ENCODE measurements at places on chromosomes 11 and 22. TPM values are rescaled to one million over a fixed set of nuclear protein-coding genes. Genes with fewer than 3 reads are reported as not detected.

DNA sequence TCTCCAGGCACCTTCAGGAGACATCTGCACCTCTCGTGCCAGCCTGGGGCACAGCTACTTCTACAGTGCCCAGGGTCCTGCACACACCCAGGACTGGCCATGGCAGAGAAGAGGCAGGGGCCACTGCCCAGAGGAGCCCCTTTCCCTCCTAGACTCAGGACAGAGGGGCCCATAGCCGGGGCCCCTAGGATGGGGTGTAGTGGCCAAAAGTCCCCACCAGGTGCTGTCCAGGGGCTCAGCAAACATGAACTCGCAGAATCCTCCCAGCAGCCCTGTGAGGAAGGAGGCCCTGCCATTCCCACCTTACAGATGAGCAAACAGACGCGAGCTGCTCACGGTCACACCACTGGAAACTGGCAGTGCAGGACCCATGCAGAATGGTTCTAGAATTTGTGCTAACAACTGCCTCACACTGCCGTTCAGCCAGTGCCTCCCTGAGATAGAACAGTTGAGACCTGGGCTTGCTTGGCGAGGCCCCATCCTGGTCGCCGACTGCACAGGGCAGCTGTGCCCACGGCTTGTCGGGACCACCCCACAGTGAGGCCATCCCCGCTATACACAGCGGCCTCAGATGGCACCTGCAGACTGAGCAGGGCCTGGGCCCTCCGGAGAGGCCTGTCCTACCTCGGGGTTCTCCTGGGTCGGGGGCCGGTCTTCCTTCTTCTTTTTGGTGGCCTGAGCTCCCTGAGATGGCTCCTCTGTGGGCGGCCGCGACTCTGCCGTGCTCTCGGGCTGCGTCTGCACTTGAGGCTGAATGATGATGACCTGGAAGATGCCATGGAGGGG lies 96.4 kb downstream of the PHF21B start:
- no peaks in the 10 kb centered on the region for H3K4me1 ChIP-seq
- no peaks in the 10 kb centered on the region for H3K36me3 ChIP-seq
- no peaks in the 10 kb centered on the region for H3K27me3 ChIP-seq
- no peak for DNase-seq
- no peak overlapping the region for H3K4me3 ChIP-seq

MYOD1 gene
- not detected for total RNA-seq

USP2 gene
- 0.35 TPM for total RNA-seq

DNA sequence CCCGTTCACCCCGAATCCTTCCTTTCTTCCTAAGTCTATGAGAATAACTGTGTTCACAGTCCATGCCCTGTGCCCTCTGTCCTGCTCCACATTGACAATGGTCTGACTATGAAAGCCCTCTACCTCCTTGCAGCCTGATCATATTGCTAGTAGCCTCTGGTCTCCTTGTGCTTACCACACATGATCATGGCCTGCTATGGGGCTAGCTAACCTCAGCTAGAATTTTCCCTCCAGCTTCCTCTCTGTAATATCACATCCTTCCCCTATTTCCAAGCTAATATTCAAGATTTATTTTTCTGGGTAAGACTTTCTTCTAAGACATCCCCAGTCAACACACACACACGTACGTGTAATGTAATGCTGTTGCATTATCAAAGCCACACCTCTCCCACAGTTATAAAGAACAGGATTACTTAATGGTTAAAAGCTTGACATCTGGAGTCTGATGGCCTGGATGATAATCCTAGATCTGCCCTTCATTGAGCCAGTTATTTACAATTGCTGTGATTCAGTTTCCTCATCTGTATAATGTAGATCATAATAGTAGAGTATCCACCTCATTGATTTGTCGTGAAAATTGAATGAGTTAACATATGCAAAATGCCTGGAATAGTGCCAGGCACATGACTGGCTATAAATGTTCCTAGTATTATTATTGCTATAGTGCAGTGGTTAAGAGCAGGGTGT lies 214.4 kb upstream of the BLID start:
- H3K36me3 ChIP-seq: no peaks in the 10 kb centered on the region
- no peak overlapping the region for H3K4me3 ChIP-seq
- H3K4me1 ChIP-seq: no peaks in the 10 kb centered on the region
- no peak overlapping the region for H3K27ac ChIP-seq
- no peak for DNase-seq

- no peaks in the 10 kb centered on the region for H3K27me3 ChIP-seq
- peak overlapping the region; percentile 94 for H3K27ac ChIP-seq
- peaks cover 42% of the 10 kb centered on the region for H3K4me1 ChIP-seq
- DNase-seq: no peak
- H3K36me3 ChIP-seq: peaks cover 9% of the 10 kb centered on the region
These were observed 1.3 kb downstream of the LRRC51 start for GRCh38 chr11:72081821-72082453.

DNA sequence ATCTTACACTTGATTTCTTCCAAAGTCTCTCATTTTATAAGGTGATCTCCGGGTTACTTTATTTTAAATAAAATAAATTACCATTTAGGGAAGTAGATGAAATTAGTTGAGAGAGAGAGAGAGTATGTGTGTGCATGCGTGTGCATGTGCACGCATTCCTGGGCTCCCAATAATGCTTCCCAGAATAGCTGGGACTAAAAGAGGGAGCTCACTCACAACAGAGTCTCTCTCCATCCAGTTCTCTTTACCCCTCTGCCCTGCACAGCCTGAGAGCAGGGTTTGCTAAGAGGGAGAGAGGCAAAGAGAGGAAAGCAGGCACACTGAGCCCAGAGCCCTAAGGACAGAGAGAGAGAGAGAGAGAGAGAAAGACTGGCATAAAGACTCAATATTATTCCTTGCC lies 11.3 kb upstream of the TRIM44 start:
- no peak overlapping the region for H3K4me3 ChIP-seq
- H3K27ac ChIP-seq: no peak overlapping the region
- DNase-seq: no peak
- no peaks in the 10 kb centered on the region for H3K36me3 ChIP-seq
- H3K4me1 ChIP-seq: no peaks in the 10 kb centered on the region

- no peak overlapping the region for H3K4me3 ChIP-seq
- DNase-seq: no peak
- H3K27ac ChIP-seq: no peak overlapping the region
- H3K4me1 ChIP-seq: no peaks in the 10 kb centered on the region
- no peaks in the 10 kb centered on the region for H3K36me3 ChIP-seq
These were observed 303.5 kb upstream of the ANO3 start for GRCh38 chr11:26028393-26028911.

MPZL3 gene
- 64.6 TPM for total RNA-seq

DNA sequence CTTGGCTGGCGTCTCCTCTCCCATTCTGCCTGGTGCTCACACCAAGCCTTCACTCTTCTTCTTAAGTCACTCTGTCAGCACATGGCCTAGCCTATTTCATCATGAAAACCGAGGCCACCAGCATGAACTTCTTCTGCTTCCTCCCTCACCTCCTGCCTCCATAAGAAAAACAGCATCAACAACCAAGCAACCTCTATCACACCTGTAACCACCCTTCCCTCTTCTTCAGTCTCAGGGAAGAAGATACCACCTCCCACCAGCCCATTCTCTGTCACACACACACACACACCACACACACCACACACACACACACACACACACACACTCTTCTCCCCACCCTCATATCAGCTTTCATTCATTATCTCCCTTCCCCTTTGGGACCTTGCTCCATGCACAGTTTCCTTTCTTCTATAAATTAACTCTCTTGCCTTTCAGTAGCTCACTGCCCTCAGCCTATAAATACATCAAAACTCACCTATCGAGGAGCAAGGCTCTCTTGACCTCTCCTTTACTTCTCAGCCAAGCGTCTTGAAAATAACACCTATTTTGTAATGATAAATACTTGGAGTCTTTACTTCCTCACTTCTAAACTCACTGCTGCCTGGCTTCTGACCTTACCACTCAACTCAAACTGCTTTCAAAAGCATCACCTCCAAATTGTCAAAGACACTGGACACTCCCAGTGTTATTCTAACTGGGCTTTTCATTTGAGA lies 36.6 kb downstream of the SC5D start:
- peaks cover 1% of the 10 kb centered on the region for H3K36me3 ChIP-seq
- no peak overlapping the region for H3K27ac ChIP-seq
- peaks cover 7% of the 10 kb centered on the region for H3K27me3 ChIP-seq
- no peak overlapping the region for H3K4me3 ChIP-seq

DNA sequence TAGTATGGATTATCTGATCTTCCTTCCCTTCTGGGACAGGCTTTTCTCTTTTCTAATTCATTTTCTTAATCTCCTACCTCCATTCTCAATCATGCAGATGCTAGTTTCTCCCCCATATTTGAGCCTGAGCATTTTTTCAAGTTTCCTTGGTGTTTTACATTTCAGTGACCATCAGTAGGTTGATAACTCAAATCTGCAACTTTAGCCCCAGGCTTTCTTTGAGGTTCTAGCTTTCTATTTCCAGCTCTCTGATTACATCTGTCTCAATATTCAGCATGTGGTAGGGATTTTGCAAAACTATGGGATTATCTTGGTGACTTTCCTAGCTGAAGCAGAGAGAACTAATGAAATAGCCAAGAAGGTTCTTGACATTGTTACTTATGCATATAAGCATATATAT lies 67.8 kb downstream of the ARHGEF12 start:
- peaks cover 31% of the 10 kb centered on the region for H3K27me3 ChIP-seq
- no peaks in the 10 kb centered on the region for H3K4me1 ChIP-seq
- no peak overlapping the region for H3K4me3 ChIP-seq

DNA sequence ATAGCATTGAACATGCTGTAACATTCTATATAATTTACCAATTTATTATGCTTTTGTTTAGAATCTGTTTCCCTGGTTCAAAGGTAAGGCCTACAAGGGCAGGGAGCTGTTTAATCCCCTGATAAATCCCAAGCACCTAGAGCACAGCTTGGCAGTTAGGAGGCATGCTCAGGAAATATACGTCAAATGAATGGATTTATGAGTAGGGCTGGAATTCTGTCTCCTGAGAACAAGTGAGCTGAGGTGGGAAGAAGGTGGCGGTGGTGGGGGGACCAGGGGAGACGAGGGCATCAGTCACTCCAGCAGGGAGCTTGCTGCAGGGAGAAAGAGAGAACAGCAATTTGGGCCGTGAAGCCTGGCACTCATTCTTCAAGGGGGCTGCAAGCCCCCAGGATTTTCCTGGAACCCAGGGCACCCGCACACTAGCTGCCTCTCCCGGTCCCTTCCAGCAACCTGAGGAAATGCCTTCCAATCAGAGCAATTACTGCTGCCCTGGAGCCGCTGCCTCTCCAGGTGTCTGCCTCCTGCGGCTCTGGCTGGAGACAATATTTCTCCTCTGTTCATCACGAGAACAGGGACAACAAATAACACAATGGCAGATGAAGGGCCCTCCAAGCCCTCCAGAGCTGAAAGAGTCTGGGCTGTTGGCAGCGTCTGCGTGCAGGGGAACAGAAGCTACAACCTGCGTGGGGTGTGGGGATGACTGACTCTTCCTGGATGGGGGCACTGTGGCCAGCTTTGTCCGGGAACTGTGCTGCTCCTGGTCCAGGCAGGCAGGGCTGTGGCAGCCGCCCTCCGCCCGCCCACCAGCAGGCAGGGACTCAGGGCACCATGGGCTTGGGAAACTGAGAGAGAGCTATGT lies 233.4 kb downstream of the ST3GAL4 start:
- no peaks in the 10 kb centered on the region for H3K36me3 ChIP-seq
- H3K27me3 ChIP-seq: no peaks in the 10 kb centered on the region
- no peak overlapping the region for H3K4me3 ChIP-seq
- H3K27ac ChIP-seq: no peak overlapping the region

POTEH gene
- total RNA-seq: not detected

GRCh38 chr11:85737738-85738137 lies 51.7 kb upstream of the CCDC89 start:
- no peak overlapping the region for H3K27ac ChIP-seq
- H3K4me3 ChIP-seq: peak overlapping the region; percentile 31
- peaks cover 46% of the 10 kb centered on the region for H3K36me3 ChIP-seq
- H3K4me1 ChIP-seq: peaks cover 22% of the 10 kb centered on the region

CLNS1A gene
- total RNA-seq: 177 TPM

C22orf42 gene
- total RNA-seq: not detected

DNA sequence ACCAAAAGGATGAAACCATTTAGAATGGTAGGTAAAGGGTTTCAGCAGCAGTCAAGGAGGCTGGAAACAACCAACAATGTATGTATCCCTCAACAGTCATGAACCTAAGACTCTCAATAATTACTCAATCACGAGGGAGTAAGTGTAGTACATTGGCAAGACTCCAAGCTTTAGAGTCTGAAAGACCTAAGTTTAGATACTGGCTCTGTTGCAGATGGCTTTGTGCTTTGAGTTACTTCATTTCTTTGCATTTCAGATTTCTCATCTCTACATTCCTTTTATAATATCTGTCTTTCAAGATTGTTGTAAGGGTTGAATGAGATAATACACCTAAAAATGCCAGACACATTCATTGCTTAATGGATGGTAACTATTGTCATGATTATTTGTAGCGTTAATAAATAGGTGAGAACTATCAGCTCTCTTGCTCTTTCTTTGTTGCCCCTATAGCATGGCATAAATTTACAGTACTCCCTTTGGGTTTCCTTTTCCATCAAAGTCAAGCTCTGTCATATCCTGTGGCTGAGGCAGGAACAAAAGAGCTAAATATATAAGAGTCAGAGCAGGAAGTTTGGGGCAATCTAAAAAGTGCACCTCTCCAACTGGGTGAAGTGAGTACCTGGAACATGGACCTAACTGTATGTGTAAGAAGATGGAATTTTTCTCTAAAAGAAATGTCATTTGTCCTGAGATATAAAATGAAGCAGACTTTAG lies 228.2 kb upstream of the ZC3H12C start:
- no peak for DNase-seq
- no peak overlapping the region for H3K4me3 ChIP-seq
- H3K36me3 ChIP-seq: no peaks in the 10 kb centered on the region

DNA sequence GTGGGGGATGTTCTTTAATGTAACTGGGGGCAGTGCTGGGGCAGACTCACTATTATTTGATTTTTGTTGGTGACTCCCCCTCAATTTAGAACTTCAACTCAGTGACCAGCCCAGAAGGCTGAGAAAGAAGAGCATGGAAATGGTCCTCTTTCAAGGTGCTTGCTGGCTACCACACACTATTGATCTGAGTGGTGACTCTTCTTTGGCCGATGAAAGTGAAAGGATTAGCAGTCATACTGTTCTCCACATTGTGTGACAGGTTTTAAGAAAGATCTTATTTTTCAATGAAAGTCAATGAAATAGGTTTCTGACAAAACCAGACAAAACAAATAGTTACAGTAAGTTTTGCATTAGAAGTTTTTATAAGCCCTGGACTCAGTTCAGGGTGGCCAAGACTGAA lies 29.9 kb downstream of the NLRP14 start:
- H3K27ac ChIP-seq: no peak overlapping the region
- H3K4me3 ChIP-seq: no peak overlapping the region
- no peaks in the 10 kb centered on the region for H3K27me3 ChIP-seq
- no peaks in the 10 kb centered on the region for H3K4me1 ChIP-seq

Measured in activated CD4-positive, alpha-beta T cell treated with anti-CD3 and anti-CD28 coated beads, Interleukin-2, amount 10 ng/mL, durations not matched to agents 24 days and 14 days (primary cell).